ENCODE measurements at places on chromosomes 7 and 10. TPM values are rescaled to one million over a fixed set of nuclear protein-coding genes. Genes with fewer than 3 reads are reported as not detected.

The TET1 gene
- 9.5 TPM for polyA plus RNA-seq

- DNase-seq, result no peak
These were observed 238.8 kb downstream of the FANK1 start for GRCh38 chr10:126135177-126135576.

- no peak for DNase-seq
These were observed 305.5 kb downstream of the ACTR3B start for GRCh38 chr7:153065051-153065450.

The ELFN1 gene
- 10.9 TPM for polyA plus RNA-seq

The XRCC2 gene
- polyA plus RNA-seq, result 10.0 TPM

DNA sequence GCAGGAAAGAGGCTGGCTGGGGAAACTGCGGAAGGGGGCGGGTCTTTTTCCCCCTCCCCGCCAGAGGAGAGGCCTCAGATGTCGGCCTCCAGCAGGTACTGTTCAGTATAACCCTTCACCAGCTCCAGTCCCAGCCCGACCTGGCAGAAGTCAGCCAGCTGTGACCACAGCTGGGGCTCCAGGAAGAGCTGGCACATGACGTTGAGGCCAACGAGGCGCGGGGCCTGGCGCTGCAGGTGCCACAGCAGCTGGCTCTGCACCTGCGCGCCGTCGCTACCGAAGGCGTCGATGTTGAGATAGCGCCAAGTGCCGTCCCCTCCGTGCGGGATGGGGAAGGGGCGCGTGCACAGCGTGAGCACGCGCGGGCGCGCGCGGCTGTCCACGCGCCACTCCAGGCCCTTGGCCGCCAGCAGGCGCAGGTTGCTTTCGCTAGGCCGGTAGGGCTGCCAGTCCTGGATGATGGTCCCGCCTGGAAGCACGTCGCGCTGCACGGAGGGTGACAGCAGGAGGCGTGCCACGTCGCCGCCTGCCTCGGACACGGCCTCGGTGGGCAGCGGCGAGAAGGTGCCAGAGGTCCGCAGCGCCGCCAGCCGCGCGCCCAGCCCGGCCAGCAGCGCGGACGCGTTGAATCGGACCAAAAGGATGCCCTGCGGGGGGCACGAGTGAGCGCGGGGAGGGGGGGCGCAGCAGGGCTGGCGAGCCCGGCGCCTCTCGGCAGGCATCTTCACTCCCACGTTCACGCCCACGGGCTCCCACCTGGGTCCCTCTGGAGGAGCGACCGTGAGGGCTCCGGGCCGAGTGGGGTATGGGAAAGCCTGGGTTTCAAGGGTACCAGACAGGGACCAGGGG lies 6.9 kb upstream of the VGF start:
- no peak for DNase-seq

The C10orf95 gene
- polyA plus RNA-seq, result 0.37 TPM

The WASL gene
- polyA plus RNA-seq, result 74.2 TPM

The LIPN gene
- polyA plus RNA-seq, result 0.11 TPM

DNA sequence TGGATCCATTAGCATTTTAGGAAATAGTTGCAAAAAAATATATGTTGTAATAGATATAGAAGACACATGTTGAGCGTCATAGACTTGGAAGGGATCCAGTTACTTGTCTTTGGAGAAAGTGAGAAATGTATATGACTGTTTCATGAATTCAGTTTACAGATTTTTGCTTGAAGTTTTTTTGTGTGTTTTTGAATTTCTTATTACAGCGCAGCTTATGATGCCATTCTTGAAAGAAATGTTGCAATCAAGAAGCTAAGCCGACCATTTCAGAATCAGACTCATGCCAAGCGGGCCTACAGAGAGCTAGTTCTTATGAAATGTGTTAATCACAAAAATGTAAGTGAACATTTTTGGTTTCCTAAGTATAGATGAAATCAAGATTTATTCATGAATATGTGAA lies 98.2 kb downstream of the MAPK8 start:
- no peak for DNase-seq

DNA sequence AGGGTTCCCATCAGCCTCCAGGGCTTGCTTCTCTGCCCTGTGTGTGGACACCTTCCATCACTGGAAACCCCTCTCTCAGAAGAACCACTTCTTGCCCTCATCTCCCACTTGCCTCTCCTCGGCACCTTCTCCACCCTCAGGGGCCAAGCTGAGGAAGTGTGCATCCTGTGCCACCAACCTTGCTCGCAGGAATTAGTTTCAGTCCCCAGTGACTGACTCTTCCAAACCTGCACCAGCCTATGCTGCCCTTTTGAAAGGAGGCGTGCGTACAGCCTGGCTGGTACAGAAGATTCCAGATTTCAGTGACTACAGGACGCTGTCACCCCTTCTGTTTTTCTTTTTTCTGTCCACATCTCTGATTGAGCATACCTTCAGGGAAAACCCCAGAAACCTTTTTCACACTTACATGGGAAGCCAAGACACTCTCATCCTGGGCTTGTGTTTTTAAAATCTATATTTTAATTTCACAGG lies 67.1 kb downstream of the IKZF1 start:
- no peak for DNase-seq

The PLAC9 gene
- polyA plus RNA-seq, result 69.0 TPM

DNA sequence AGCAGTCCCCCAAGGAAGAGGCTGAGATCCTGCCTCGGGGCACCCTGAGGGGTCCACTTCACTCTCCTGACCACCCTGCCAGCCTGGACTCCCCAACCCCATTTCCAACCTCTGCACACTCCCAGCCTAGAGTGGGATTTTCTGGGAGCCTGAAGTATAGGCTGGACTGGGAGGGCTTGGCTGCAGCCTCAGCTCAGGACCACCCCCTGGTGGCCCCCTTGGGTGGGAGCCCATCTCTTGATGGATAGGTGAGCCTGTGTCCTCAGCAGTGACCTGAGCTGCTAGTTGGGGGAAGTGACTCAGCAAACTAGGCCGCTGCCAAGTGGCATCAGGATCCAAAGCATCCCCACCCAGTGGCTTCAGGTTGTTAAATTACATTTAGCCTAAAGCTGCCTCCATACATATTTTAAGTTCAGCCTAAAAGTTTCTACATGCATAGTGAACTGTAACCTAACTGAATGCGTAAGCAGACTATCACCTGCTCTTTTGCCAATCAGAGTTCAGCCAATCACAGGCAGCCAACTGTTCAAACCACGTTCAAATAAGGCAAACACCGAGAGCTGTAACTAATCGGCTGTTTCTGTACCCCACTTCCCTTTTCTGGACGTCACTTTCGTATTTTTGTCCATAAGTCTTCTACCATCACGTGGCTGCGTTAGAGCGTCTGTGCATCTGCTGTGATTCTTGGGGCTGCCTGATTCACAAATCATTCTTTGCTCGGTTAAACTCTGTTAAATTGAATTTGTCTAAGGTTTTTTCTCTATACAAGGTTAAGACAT lies 144.0 kb downstream of the PLPP4 start:
- DNase-seq, result no peak

DNA sequence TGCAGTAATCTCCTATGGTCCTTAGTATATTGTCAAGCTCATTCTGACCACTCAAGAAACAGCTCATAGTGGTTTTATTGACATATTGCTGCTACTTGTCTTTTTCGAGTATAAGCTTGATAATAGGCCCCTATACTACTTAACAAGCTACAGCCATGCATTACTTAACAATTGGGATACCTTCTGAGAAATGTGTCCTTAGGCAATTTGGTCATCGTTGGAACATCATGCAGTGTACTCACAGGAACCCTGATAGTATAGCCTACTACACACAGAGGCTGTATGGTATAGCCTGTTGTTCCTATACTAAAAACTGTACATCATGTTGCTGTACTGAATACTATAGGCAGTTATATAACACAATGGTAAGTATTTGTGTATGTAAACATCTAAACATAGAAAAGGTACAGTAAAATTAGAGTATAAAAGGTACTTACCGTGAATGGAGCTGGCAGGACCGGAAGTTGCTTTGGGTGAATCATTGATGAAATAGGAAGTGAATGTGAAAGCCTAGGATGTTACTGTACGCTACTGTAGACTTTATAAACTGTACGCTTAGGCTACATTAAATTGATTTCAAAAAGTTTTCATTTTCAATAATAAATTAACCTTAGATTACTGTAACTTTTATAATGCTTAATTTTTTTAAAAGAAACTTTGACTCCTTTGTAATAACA lies 160.9 kb downstream of the LRRC4 start:
- no peak for DNase-seq

GRCh38 chr10:52659085-52659484 lies 113.5 kb downstream of the MBL2 start:
- no peak for DNase-seq

The ELOVL3 gene
- 2.3 TPM for polyA plus RNA-seq

- no peak for DNase-seq
These were observed 10.4 kb upstream of the IL15RA start for GRCh38 chr10:5987747-5988146.

The LIPF gene
- 0.41 TPM for polyA plus RNA-seq

GRCh38 chr7:46448478-46448877 lies 527.4 kb upstream of the IGFBP3 start:
- DNase-seq, result no peak

The TEX36 gene
- polyA plus RNA-seq, result not detected

DNA sequence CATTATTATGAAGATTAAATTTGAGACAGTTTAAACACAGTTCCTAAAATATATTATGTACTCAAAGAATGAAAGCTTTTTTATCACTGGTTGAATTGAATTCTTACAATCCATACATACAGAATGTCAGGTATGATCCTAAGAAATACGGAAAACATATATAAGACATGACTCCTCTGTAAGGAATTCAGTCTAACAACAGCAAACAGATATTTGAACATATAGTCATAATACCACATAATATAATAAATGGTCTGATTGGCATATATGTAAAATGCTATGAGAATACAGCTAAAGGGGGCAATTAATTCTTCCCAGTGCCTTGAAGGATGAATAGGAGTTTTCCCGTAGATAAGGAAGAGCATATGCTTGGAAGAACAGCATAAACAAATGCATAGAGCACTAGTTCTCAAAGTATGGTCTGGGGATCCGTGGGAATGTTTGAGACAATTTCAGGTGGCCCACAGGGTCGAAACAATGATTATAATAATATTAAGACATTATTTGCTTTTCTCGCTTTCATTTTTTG lies 10.6 kb upstream of the ARID5B start:
- DNase-seq, result no peak

The TAS2R5 gene
- 1.7 TPM for polyA plus RNA-seq

The RAMP3 gene
- 4.7 TPM for polyA plus RNA-seq

DNA sequence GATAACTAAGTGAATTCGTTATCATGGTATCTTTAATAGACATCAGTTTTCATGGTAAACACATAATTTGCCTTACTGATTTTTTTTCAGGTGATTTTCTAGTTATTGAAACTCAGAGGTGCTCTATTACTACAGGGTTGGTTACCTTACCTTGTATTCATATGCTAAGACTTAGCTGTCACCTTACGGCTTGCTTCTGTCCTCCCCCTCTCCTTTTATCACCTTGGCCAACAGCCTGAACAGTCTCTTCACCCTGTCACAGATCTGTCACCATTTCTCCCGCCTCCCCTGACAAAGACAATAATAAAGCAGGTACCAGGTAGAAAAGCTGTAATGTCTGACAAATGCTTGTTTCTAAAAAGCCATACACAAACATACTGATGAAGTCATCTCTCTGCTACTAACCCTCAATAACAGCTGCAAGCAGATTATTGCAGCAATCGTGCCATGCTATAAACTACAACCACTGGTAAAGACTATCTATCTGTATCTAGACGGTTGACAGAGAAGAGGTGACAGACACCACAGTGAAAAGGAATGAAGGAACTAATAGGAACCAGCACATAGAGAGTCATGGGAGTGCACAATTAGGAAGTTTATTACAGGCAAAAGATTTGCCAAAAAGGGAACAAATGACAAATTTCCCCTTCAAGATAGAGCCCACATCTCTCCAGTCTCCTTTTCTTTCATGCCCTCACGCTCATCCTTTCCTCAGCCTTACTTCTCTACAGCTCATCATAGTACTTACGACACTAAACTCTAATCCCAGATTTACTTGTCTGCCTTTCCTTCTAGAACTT lies 57.2 kb downstream of the ARHGAP12 start:
- no peak for DNase-seq

The FOXI2 gene
- 2.5 TPM for polyA plus RNA-seq

- DNase-seq, result no peak
These were observed 2.6 kb upstream of the PRF1 start for GRCh38 chr10:70605161-70605560.

DNA sequence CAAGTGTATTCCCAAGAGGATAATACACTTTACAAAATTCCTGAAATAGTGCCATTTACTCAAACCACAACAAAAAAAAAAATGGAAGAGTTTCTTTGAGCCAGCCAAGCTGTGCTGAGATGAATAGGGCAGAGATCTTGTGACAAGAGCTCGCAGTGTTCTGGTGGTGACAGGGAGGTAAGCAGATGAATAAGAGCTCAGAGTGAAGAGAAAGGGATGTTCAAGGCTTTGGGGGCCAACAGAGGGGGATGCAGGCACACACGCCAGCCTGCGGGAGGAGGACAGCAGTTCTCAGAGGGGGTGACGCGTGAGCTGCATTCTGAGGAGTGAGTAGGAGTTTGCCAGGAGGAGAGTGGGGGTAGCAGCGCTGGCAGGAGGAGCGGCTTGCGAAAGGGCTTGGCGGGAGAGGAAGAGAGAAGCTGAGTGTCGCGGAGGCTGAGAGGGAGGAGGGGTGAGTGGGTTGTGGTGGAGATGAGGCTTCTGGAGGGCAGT lies 194.4 kb upstream of the IMMP2L start:
- DNase-seq, result no peak

The UTF1 gene
- not detected for polyA plus RNA-seq

- no peak for DNase-seq
These were observed 61.0 kb downstream of the DIP2C start for GRCh38 chr10:628386-629045.

DNA sequence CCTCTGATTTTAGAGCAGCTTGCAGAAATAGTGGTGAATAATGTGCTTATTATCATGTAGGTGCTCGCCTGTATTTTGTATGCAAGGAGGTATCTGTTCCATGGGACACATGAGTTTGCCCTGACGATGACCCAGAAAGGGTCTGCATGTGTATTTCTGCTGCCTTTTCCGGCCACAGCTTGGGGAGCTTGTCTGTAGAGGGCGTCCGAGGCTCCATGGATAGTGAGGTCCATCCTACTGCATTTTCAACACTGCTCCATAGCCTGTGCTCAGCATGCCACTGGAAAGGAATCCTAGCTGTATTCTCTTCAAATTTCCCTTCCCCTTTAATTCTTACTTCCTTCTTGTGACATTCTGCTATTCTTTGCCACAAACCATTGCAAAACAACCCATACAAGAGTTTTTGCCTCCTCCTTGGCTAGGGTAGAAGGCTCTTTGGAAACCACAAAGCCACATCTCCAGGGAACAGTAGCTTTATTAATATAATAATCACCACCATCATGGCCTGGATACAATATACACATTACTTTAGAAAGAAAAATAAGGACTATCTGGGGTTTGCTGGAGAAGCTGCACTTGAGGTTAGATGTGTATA lies 127.7 kb downstream of the DYNC1I1 start:
- DNase-seq, result no peak

DNA sequence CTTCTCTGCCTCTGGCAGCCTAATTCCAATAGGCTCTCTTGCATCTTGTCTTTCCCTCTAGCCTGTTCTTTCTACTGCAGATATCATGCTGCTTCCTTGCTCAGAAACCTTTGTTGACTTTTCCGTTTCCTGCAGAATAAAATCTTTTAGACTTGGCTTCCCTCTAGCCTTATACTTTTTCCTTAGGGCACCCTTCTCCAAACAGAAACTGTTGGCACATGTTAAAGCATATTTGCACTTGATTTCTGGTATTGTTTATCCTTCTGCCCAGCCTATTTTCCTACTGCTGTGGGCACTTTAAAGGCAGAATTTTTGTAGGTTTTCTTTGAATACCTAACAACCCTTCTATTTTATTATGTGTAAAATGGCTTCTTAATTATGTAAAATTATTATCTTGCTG lies 4.6 kb downstream of the GNAI1 start:
- DNase-seq, result no peak

- DNase-seq, result no peak
These were observed 512.3 kb upstream of the GALNT17 start for GRCh38 chr7:70619659-70620058.

All from left renal pelvis (tissue), 4 donors.